ENCODE measurements at places on chromosomes 16 and 17.

DNA sequence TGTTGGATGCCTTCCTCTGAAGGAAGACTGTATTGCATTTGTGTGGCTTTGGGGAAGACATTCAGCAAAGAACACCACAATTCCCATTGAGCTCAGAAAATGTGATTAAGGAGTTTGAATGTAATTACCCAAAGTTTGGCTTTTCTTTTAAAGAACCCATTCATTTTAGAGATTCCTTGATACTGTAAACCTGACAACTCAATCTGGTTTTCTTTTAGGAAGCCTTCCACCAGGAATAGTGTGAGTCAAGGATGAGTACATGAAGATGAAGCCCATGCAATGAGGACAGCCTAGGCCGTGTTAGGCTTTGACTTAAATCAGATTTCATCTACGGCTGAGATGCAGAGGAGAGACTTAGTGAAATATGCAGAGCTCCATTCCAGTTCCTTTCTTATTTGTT is 271.7 kb upstream of the TBX2 start:
- no peak for DNase-seq

- peak; percentile 81 for DNase-seq
Measured at GRCh38 chr17:27544350-27545131, 86.4 kb upstream of the LGALS9 start.

- no peak for DNase-seq
Measured at GRCh38 chr16:27154705-27155521, 48.4 kb upstream of the KDM8 start.

DNA sequence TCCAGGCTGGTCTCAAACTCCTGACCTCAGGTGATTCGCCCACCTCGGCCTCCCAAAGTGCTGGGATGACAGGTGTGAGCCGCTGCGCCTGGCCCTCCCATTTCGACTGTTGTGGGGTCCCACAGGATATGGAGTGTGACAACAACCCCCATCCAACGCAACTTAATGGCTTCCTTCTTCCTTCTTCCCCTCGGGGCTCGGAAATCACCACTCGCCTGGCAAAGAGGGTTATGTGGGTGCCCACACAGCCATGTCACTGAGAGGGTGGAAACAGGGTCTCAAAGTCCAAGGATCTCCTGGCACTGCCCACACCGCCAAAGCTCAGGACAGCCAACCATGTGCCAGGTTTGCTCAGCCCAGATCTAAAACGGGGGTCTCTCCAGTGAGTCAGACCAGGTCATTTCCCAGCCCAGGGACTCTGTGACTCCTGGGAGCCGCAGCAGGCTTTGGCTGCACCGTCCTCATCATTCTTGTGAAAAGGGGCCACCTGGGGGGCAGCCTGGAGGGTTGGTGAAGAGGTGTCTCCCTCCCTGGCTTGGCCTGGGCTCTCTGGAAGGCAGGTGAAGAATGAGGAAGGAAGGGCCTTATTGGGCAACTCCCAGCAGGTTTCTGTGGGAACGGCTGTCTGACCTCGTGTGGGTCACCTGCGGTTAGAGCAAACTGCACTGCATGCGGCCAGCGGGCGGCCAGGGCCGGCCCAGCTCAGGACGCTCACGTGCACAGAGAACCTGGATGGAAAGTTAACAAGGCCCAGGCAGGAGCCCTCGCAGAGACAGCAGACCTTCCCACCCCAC is 25.3 kb upstream of the LITAF start:
- DNase-seq = peak; percentile 59

- no peak for DNase-seq
Measured at GRCh38 chr17:72336026-72336803, 215.4 kb downstream of the SOX9 start.

DNA sequence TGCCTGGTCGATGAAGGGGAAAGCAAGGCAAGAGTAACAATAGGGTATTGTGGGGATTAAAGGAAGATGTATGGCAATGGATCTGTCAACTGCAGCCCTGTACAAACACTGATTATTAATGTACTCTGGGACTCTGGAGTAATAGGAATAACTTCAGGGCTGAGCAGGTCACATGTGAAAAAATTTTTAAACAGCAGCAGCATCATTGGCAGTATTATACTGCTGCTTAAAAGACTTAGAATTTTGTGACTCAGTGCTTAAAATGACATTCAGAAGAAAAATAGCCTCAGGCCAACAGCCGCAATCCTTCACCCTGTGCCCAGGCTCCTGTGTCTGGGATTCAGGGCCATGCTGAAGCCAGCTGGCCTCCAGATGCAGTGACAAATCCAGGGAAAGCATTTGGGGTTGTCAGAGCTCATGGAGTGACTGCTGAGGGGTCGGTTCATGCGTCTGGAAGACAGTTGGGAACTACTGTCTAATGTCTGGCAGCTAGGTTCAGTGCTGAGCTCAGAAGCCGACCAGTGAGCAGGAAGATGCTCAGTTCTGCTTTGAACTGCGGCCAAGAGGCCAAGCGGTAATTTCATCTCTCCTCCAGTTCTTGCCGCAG is 22.2 kb downstream of the TEX2 start:
- no peak for DNase-seq

- DNase-seq = no peak
Measured at GRCh38 chr17:37844158-37844976, 79.8 kb upstream of the TBC1D3K start.

GRCh38 chr16:23852794-23853562 is 17.2 kb downstream of the PRKCB start:
- DNase-seq = no peak

- peak; percentile 43 for DNase-seq
Measured at GRCh38 chr17:17001874-17002520, 30.1 kb upstream of the TNFRSF13B start.

DNA sequence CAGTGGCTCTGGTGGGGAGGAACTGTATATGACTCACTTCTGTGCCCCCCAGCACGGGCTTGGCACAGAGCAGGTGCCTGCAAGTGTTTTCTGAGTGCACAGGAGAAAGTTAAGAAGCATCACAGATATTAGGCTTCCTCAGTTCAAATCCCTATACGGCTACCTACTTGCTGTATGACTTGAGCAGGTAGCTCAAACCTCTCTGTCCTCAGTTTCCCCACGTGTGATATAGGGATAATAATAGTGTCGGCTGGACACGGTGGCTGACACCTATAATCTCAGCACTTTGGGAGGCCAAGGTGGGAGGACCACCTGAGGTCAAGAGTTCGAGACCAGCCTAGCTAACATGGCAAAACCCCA is 95.7 kb downstream of the C16orf78 start:
- no peak for DNase-seq

DNA sequence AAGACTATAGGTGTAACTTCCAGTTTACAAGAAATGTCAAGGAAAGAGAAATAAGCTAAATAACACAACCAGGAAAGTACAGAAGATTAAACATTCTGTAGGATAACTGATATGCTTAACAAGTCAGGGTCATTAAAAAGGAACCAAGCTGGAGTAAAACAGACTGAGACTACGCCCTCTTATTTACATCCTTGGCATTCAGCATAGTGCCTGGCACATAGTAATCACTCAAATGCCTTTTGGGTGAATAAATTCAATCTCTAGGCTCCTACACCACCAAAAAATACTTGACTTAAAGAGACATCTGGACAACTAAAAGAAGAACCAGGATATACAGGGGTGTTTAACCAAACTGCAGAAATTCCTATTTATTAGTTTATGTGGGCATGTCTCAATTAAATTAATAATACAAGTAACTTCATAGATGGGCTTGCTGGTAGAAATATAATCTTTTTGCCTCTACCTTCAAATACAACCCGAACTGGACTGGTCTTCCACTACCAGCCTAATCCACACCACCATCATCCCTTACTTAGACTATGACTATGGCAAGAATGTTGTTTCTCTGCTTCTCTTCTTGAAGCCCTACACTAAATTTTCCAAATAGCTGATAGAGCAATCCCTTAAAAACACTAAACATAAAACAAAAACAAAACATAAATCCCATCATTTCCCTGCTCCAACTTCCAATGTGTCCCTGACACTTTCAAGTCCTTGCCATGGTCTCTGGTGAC is 47.7 kb upstream of the ULK2 start:
- no peak for DNase-seq

- DNase-seq = no peak
Measured at GRCh38 chr17:83042522-83043158, 36.8 kb upstream of the METRNL start.

GRCh38 chr17:18235743-18236256 is 10.4 kb downstream of the LLGL1 start:
- DNase-seq = no peak

GRCh38 chr17:49386373-49386772 is 24.3 kb upstream of the ZNF652 start:
- no peak for DNase-seq

DNA sequence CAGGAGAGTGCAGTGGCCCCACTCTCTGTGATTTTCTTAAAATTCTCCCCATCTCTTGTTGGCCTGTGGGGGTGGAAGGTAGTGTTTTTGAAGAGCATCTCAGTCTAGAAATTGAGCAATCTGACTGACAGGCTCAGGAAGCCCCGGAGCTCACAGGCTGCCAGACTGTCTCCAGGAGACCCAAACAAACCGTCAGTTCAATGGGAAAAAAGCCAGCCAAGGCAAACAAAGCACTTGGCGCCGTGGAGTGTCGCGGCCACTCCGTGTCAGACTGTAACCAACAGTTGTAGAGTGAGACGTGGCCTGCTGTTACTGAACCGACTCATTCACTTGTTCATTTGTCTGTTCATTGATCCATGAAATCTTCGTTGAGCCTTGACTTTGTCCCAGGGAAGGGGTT is 33.7 kb downstream of the RGS9 start:
- DNase-seq = no peak

GRCh38 chr17:58289869-58290268 is 9.1 kb upstream of the MPO start:
- DNase-seq = no peak

DNA sequence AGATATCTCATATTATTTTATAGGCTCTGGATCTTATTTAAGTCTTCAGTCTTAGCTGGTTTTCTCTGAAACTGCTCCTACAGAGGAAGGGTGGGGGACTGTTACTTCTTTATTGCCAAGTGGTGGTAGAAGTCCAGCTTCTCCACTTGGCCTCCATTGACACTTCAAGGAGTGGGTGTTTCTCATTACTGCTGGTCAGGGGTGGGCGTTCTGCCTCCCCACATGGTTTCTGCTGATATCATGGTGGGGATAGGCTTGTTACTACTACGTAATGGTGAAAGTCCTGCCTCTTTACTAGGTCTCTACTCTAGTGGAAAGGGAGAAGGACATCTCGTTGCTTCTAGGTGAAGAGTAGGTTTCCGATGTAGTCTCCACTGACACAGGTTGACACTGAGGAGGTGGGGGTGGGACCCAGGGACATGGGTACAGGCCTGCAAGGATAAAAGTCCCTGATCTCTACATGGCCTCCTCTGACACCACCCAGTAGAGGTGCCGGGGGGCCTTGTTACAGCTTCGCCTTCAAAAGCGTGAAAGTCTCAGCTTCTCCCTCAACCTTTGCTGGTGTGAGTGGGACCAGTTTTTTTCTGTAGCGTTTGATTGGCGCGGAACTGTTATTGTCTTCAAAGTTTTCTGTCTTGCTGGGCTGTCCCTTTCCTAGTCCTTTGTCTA is 20.3 kb downstream of the PRAC1 start:
- no peak for DNase-seq

GRCh38 chr17:63435681-63436522 is 10.2 kb downstream of the CYB561 start:
- no peak for DNase-seq

DNA sequence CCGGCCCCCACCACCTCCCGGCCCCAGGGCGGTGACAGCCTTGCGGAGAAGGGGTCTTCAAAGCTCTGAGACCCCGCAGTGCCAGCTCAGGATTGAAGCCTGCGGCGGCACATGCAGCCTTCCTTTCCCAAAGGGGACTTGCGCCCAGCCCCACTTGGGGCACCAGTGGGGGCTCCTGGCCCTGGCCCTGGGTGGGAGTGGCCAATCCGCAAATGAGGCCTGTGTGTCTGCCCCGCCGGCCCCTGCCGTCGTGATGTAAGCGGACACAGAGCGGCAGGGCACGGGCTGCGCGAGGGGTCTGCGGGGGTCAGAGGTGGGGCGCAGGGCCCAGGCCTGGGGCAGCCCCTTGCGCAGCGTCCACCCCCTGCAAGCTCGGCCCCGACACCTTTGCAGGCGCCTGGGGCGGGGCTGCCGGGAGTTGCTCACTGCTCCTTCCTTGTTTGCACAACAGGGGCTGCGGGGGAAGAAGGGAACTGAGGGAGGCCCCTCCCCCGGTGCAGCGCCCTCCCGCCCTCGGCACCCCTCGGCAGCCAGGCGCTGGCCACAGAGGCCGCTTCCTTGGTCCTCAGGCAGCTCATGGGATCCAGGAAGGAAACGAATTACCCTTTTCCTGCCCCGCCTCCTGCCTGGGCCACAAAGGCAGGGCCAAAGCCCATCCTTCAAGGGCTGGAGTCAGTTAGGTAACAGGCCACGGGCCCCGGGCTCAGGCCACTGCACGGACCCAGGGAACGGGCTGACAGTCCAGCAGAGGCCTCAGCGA is 2.9 kb downstream of the SLC16A3 start:
- peak; percentile 74 for DNase-seq

- DNase-seq = no peak
Measured at GRCh38 chr17:69959283-69959682, 115.7 kb upstream of the KCNJ16 start.

GRCh38 chr16:73034374-73034773 is 13.6 kb downstream of the ZFHX3 start:
- no peak for DNase-seq

GRCh38 chr17:12918142-12918541 is 99.7 kb downstream of the ELAC2 start:
- no peak for DNase-seq

DNA sequence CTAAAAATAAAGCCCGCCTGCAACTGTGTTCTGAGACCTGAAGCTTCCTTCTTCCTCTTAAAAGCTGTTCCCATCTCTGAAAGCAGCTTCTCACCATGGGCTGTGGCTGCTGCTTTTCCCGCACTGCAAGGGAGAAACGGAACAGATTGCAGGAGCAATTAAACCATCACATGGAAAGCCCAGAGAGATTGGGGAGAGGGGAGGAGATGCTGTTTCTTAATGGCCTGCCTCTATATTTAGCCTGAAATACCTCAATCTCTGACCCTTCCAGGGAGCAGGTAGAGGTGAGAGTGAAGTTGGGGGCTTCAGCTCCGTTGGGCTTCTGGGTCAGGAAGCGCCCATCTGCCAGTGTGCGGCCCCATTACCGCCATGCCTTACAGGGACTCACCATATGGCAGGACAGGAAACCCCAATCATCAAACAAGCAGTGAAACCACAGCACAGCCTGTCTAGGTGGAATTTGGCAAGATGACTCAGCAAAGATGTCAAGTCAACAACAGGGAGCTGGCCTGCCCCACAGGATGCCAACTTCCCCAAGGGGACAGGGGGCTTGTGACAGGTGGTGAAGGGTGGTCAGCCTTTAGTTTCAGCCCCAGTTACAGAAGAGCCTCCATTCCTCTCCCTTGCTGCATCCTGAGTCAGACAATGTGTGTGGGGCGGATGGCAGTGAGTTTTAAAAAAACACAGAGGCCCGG is 286.6 kb upstream of the CCL2 start:
- DNase-seq = peak; percentile 17

GRCh38 chr17:39599004-39599664 is 8.6 kb downstream of the NEUROD2 start:
- DNase-seq = no peak
